ENCODE measurements at places on chromosomes 5 and 9.

- DNase-seq: peak; percentile 79
Measured at GRCh38 chr5:142316051-142316450, 8.8 kb downstream of the SPRY4 start.

DNA sequence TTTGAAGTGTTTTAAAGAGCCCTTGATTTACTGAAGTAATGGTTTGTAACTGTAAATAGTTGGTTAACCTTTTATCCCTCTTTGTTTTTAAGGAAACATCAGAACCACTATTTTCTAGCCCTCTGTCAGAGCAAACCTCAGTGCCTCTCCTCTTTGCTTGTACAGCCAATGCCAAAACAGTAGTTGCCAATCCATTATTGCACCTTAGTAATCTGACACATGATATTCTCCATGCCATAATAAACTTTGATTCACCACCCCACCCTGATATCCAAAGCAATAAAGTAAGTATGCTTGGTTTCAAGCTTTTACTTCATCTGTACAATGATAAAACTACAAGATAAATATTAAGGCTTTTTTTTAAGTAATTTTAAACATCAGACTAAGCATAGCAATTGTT lies 100.8 kb downstream of the DMXL1 start:
- no peak for DNase-seq

GRCh38 chr9:86809759-86810367 lies 137.4 kb downstream of the GAS1 start:
- DNase-seq: no peak

GRCh38 chr5:45779874-45780671 lies 83.9 kb upstream of the HCN1 start:
- no peak for DNase-seq

DNA sequence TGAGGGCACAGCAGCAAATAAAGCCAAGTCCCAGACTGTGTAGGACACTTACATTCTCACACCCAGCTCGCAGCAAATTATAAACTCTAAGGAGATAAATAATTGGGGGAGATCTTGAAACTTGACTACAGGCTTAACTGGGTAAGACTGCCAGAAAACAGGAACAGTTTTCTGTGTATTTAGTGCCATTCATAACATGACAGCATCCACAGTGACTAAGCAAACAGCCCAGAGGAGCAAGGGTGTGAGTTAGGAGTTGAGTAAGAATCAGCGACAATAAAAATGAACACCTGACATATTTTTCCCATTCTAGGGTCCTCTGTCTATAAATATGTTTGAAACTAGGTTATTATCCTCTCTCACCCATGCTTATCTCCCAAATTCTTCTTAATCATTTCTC lies 370.9 kb upstream of the WWC1 start:
- no peak for DNase-seq

- DNase-seq: peak; percentile 66
Measured at GRCh38 chr5:61991866-61992265, 314.1 kb upstream of the KIF2A start.

- DNase-seq: no peak
Measured at GRCh38 chr5:9354336-9355081, 191.4 kb downstream of the SEMA5A start.

DNA sequence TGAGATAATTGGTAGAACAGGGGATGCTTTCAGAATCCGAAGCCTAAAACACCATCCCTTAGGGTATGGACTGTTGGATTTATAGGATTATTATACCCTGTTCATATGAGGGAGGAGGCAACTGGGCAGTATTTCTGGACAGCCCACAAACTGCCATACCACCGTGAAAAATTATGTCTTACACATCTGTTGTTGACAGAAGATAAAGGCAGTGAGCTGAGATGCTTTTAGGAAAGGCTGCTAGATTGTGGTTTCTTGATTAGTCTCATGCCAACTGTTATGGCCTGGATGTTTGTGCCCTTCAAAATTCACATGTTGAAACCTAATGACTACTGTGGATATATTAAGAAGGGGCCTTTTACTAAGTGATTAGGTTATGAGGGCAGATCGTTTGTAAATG lies 83.7 kb upstream of the DHFR start:
- DNase-seq: no peak

DNA sequence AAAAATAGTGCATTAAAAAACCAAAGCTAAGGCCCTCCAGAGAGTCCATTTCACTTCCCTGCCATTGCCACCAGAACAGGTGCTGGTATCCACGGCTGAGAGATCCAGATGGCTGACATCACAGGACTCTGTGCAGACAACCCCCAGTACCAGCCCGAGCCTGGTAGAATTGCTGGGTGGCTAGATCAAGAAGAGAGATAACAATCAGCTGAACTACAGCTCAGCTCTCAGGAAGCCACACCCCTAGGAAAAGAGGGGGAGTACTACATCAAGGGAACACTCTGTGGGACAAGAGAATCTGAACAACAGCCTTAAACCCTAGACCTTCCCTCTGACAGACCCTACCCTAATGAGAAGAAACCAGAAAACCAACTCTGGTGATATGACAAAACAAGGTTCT lies 73.8 kb upstream of the SLIT3 start:
- no peak for DNase-seq

DNA sequence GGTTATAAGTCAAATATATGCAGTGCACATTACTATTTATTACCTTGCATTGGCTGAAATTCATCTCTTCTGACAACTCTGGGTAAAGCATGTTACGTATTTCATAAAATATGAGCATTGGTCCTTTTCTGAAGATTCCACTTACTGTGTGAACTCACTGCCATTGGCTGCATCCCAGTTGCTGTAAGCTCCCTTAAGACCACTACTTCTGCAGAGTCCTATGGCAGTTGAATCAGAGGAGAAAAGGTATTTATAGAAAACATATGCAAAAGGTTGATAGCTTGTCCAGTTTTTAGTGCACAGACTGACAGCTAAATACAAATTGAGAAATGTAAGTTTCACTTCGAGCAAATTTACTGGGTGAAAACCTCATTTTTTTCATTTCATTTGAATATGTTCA lies 394.6 kb upstream of the ARRDC3 start:
- DNase-seq: peak; percentile 18

DNA sequence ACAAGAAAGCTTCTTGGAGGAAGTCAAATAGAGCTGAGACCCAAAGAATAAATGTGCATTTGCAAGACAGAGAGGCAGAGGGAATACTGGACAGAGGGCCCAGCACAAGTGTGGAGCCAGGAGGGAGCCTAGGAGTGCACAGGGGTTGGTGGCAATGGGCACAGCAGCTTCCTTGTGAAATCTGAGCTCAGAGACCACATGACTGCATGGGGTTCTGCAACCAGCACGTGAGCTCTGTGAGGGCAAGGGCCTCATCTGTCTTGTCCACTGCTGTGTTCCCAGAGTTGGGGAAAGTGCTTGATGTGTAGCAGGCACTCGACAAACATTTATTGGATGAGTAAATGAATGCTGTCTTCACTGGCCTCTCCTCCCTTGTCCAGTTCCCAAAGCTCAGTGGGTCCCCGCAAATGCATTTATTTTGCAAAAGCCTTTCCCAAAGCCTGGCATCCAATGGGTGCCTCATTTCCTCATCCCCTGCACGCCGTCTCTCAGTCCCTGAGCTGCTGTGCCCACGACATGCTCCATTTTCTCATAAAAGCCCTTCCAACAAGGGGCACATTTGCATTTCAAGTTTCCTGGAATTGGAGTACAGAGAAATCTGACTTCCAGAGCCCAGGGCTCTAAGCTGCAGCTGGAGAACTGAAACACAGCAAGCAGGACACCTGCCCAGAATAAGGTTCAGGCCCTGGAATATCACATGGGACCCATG lies 58.5 kb downstream of the KCNIP1 start:
- DNase-seq: no peak

DNA sequence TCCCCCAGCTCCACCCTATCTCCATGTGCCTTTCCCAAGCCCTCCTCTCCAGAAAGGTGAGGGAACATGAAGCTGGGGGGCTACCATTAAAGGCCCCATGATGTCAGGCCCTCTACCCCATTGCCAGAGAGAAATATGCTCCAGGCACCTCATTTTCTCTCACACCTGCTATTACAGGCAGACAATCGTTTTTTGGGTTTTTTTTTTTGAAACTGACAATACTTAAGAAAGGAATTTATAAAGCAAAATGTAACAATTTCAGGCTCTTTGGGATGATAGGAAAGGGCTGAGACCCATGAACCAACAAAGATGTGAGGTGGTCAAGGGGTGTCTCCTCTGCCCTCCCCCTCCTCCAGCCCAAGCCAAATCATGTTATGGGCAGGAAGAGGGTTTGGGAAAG lies 1.5 kb upstream of the GFRA3 start:
- DNase-seq: no peak

DNA sequence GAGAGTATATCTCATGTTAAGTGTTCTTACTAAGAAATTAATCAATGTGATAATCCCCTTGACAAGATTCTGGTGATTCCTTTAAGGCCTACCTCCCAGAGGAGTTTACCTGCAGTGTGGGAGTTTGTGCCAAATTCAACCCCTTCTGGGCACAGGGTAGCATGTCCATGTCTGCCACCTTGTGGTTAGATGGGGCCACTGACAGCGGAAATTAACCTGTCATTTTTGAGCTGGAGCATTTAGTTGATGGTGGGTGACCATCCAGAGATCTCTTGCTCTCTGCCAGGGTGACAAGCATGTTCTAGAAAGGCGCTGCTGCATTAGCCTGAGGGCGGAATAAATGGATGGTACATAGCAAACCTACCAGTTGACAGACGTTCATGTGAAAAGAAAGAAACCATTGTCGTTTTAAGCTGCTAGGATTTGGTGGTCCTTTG lies 132.2 kb downstream of the FBXO4 start:
- peak; percentile 19 for DNase-seq

DNA sequence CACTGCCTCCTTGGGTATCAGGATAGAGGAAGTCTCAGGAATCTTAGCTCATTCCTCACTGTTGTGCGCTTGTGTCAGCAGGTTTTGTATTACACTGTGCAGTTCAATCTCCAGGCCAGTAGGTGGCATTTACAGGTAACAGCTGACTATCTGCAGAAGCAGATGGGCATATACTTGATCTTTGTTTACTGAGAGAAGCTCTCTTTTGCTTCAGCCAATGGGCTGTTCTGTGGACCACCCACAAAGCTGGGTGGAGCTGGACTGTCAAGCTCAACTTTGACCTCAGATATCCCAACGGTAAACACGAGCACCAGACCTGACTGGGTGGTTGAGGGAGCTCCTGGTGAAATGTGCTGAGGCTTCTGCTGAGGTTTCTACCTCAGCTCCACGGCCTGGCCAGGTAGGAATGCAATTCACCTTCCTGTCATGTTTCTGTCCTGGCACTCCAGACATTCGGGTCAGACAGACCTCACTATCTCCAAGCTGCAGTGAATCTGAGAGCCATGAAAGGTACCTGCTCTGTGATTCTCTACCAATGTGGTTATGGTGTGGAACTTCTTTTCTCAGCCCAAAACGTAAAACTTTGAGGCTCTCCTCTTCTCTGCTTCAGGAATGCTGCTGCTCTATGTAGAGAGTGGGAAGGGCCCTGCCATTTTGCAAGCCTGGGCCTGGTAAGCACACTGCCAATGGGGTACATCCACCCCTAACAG lies 167.9 kb upstream of the ACTBL2 start:
- DNase-seq: peak; percentile 68

DNA sequence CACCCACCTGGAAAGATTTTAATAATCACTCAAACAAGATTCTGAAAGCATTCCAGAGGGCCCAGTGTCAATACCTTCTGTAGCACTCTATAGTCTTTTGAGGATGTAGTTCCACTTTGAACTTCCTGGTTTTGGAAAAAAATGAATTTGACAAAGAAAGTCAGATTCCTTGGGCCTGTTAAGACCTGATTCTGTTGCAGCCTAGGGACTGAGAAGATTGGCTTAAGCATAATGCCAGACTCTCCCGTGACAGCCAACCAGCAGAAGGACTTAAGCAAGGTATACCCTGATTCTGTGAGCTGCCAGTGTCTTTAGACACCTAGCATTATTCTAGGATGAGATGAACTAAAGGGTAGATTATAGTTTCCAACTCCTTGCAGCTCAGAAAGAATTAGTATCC lies 6.8 kb downstream of the SPINK5 start:
- DNase-seq: no peak

DNA sequence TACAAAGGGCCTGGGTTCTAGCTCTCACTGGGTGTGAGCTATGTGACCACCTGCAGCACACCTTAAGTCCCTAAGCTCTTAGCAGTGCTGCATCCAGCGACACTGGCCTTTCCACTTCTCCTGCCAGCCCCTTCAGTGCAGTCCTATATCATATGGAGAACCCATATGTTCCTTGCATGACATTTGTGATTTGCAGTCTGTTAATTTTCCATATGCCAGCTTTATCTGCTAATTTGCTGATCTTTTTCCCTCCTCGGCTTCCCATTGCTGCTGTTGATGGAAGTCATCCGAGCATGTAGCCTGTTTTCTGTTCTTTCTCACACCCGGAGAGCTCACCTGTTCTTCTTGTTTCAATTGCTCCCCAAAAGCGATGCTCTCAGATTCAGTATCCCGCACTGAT lies 23.2 kb downstream of the PRDM6 start:
- DNase-seq: no peak

- peak; percentile 7 for DNase-seq
Measured at GRCh38 chr9:133199648-133200321, 9.3 kb downstream of the OBP2B start.

DNA sequence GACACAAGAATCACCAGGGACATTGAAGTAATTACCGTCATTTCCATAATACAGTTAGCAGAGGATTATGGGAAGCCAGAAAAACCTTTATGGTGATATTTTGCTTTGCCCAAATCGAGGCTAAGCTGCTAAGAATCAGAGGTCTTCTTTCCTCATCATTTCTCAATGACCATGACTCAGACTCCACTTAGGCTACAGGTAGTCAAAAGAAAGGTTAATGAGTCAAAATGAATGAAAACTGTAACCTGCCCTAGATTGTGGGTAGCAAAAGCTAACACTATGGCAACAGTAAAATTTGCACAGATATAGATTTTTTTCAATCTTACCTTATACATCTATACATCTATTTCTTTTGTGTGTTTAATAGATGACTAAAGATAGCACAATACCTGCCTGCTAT lies 185.8 kb downstream of the CARTPT start:
- DNase-seq: no peak
